ENCODE measurements at places on chromosomes 4 and X.

- DNase-seq, result peak; percentile 10
Measured at GRCh38 chrX:53684415-53685192, 1.9 kb downstream of the HUWE1 start.

- no peak for DNase-seq
Measured at GRCh38 chr4:146814750-146815149, 130.9 kb downstream of the TTC29 start.

- no peak for DNase-seq
Measured at GRCh38 chrX:30568136-30568535, 9.4 kb downstream of the TASL start.

GRCh38 chr4:48693856-48694574, 86.1 kb downstream of the FRYL start:
- no peak for DNase-seq

- DNase-seq, result peak; percentile 19
Measured at GRCh38 chr4:159698336-159698735, 595.5 kb downstream of the RAPGEF2 start.

DNA sequence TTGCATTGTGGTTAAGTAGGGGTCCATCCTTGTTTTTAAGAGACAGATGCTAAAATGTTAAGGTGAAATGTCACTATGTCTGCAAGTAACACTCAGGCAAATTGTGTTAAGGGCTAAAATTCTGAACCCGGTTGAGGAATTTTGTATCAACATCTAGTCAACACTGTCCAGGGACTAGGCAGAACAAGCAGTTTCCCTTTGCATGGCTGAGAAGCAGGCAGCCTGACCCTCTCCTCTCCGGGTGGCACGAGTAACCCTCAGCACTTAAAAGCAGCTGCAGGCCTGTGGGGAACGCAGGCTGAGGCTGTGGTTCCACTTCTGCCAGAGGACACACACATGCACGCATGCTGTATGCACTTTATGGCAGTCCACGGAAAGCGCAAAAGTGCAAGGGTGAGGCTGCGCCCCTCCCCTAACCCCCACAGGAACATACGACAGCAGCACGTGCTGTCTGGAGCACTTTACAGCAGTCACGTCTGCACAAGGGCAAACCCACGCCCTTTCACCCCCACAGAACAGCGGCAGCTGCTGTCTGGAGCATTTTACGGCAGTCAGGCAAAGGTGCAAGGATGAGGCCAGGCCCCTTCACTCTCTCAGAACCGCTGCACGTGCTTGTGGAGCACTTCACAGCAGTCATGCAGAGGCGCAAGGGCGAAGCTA, 619 bp upstream of the MPC1L start:
- DNase-seq, result no peak

- DNase-seq, result no peak
Measured at GRCh38 chr4:81482326-81482725, 10.6 kb upstream of the RASGEF1B start.

Data from HT-29 (cell line).